Activated CD8-positive, alpha-beta memory T cell treated with anti-CD3 and anti-CD28 coated beads for 48 hours (primary cell): ENCODE measurements at places on chromosomes 2 and 18.

DNA sequence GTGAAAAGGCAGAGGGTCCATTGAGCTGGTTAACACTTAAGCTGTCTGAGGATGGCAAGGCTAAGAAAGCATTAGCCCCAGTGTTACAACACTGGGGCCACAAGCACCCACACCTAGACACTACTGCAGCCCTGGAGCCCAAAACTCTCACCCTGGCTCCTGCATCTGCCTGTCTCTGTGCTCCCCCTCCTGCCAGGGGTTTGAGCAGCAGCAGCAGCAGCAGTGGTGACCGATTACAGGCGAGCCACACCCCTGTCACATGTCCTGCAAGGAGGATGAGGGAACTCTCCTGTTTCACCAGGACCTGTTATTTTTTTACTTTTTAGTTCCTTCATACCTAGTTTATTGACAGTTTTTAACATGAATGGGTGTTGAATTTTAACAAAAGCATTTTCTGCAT is 326.7 kb upstream of the MAP2 start:
- DNase-seq = no peak

DNA sequence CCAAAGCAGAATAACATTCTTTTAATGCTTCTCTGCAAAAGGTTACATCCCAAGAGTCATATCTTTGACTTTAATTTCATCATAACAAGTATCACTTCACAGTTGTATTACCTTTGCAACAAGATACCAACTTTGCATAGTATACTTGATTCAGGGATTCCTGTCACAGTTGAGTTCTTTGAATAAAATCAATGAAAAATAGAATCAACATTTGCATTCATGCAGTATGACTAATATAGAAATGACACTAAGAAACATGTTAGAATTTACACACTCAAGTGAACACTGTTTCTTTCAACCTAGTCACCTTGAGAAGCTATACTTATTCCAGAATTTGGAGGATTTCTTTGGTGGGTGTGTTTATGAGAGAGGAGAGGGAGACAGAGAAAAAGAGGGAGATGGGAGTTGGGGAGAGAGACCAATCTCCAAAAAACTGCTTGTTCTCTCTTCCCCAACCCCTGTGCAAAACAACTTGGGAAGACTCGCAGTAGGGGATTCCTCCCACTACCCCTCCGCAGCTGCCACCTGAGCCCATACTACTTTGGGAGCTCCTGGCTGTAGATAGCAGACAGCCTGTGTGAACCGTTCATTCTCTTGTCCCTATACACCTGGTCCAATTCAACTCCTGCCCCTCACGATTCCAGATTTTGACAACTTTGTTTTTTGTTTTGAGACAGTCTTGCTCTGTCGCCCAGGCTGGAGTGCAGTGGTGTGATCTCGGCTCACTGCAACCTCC is 57.7 kb downstream of the PELI1 start:
- no peak for DNase-seq

DNA sequence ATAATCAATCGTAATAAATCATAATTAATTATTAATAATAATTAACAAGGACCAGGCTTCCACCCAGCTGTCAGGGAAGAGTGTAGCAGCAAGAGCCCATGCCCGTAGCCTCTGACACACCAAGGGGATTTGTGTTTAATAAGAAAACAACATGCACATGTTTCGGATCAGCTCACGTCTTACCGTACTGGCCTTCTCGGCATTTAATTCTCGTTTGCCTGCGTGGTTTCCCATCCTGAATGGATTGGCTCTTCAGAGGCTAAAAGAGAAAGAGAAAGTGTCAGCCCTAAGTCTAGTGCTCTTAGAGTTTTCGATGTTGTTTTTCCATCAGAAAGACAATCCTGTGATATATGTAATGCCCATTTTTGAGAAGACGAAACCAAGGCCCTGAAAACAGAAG is 27.6 kb downstream of the MBP start:
- no peak for DNase-seq

DNA sequence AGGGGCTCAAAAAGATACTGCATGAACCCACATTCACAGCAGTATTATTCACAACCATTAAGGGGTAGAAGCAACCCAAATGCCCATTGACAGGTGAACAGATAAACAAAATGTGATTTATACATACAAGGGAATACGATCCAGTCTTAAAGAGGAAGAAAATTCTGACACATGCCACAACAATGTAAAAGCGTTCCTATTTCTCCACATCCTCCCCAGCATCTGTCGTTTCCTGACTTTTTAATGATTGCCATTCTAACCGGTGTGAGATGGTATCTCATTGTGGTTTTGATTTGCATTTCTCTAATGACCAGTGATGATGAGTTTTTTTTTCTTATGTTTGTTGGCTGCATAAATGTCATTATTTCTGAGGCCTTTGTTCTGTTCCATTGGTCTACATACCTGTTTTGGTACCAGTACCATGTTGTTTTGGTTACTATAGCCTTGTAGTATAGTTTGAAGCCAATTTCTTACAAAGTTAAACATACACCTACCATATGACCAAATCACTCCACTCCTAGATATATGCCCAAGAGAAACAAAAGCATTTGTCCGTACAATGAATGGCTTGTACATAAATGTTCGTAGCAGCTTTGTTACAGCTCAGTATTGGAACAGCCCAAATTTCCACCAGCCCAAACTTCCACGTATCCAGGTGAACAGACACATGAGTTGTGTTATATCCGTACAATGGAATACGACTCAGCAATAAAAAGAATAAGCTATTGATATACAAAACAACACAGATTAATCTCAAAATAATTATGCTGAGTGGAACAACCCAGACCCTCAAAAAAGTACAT is 85.1 kb downstream of the TMEM131 start:
- no peak for DNase-seq

- no peak for DNase-seq
Measured at GRCh38 chr2:50347358-50348044, 684.4 kb downstream of the NRXN1 start.

- DNase-seq = no peak
Measured at GRCh38 chr2:100676346-100676745, 113.6 kb downstream of the PDCL3 start.

GRCh38 chr2:150100336-150100735 is 387.1 kb downstream of the RND3 start:
- DNase-seq = no peak

- DNase-seq = no peak
Measured at GRCh38 chr2:101775636-101776035, 78.1 kb downstream of the MAP4K4 start.

DNA sequence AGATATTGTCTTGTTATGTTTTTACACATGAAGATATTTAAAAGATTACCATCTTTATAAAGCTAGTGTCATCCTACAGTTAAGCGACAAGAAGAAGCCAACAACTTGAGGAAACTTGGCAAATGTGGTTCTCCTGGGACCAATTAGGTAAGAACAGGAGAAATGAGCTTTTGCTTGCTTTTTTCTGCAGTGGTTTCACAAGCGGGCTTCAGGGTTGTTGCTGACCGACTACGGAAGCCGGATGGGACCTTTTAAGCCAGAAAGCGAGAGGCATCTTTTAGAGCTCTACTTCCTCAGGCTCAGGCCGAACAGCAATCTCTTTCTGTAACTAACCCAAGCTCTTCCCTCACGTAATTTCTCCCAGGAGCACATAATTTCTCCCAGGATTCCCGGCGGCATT is 256.5 kb downstream of the CNTNAP5 start:
- no peak for DNase-seq

DNA sequence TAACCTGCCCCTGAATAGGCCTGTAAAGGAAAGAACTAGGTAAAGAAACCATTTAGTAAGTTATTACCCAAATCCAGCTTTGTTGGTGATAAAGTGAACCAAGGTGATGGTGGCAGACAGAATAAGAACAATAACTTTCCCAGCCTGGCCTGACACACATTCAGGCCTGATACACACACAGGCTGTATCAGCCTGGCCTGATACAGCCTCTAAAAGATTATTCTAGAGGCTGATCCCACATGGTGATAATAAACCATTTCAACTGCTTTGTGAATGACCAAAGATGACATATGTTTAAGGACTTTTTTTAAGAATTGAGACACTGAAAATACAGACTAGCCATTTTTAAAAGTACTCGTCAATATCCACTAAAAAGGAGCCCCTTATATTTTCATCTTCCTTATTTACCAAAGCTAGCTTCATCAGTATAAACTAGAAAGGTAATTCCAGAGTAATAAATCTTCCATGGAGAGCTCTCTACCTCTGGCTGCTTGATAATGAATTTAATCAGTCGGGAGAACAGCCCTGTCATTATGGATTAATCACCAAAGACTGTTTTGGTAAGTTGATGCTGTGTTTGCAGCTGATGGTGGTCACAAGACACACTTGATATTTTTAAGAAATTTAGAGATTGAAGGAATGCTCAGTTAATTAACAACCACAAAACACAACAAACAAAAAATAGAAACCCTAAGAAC is 77.2 kb downstream of the SLC8A1 start:
- no peak for DNase-seq

- DNase-seq = peak; percentile 14
Measured at GRCh38 chr2:24164416-24164973, 10.4 kb upstream of the FAM228A start.

DNA sequence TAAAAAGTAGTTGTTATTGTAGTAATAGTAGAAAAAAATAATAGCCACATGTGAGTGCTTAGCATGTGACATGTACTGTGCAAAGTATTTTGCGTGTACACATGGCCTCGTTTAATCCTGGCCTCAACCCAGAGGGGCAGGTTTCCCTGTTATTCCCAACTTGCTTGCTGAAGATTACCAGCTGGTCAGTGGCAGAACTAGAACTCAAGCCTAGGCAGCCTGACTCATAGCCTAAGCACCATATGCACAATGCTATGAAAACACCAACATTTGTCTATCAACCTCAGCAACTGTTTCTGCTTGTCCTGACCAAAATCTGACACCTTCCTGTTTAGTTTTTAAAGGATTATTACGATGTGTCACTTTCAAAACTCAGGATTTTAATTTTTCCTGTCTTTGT is 234.9 kb upstream of the SMAD7 start:
- DNase-seq = no peak

GRCh38 chr2:144632809-144633208 is 112.9 kb upstream of the ZEB2 start:
- DNase-seq = no peak

DNA sequence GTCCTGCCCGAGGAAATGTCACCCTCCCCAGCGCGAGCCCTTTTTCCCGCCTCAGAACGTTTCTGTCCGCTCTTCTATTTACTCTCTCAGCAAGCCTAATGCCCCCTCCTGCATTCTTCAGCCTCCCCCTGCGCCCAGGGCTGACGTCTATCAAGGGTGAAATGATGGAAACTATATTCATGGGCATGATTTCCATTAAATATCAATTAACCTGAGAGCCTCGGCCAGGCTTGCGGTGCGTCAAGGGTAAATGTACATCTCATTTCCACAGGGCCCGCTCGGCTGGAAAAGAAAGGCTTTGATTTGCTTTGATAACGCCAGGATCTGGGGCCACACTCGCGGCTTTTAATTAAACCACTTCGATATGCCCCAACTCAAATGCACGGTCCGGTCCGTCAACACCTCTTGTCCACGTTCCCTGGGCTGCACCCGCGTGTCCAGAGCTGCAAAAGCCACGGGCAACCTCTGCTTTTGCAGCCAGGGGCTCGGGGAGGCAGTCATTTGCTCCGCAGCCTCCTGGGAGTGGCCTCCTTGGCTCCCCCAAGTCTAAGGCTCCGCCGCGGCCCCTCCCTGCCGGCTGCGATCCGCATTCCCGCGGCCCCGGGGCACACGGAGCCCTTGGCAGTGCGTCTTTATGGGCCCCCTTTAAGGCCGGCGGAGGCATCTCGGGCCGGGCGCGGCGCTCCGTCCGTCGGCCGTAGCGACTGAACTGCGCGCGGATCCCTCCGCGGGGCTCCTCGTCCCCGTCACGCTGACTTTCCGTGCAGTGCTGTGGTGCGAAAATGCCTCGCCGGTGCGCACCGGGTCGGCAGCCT is at the start of gene HOXD8:
HOXD8 (plus strand) TSS at position 724 of the 815 bp plus-strand sequence. CDS start 662 bp downstream, outside the sequence.
- no peak for DNase-seq

DNA sequence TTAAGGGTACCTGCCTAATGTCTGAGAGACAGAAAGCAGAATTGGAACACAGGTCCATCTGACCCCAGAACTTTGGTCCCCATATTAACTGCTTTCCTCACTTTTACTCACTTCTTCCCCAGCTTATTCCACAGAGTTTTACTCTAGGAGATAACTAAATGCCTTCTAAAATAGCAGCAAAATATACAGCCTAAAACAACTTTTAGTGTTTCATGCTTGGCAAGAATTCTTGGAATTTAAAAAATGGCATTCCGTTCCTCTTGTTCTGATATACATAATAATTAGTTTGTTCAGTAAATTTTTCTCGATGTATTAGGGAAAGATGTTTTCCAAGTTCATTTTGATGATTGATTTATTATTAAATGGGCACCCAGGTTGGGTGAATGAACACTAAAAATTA is 151.9 kb downstream of the FHOD3 start:
- no peak for DNase-seq

DNA sequence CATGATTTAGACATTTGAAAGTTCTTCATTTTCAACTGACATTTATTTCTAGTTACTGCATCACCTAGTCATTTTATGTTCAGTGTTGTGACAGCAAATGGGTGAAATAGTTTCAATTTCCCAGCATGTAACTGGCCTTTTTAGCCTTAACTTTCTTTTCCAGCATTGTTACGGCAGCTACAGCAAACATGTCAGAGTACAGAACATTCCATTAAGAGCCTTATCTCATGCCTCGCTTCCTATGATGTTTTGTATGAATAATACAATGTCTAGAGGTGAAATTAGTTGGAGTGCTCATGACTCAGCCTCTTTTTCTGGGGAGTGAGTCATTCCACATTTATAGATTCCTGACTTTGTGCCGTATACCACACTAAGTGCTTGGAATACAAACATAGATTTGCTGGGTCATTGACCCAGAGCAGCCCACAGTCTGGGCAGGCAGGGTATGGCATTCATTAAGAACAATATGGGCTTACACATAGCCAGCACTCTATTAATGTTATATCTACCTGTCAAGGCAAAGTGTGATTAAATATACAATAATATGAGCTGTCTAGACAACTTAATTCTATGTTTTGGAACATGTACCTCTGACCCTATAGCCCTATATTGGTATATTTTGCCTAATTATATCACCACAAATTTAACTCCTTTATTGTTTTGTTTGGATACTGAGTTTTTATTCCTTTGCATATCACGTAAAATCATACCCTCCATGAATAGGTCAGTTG is 72.2 kb downstream of the MAP2 start:
- DNase-seq = no peak

DNA sequence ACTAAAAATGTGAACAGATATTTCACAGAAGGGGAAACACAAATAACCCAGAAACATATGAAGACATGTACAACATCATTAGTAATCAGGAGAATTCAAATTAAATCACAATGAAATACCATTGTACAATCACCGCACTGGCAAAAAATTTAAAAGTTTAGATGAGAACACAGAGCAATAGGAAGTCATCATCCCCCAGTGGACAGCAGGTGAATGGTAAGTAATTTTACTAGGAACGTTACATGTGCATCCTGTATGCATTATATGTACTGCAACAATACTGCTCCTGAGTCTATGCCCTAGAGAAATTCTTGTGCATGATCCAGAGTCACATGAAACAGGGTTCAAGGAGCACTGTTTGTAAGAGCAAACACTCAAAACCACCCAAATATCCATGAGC is 713.8 kb downstream of the NRXN1 start:
- no peak for DNase-seq
